ENCODE measurements at places on chromosomes 7 and 10.

DNA sequence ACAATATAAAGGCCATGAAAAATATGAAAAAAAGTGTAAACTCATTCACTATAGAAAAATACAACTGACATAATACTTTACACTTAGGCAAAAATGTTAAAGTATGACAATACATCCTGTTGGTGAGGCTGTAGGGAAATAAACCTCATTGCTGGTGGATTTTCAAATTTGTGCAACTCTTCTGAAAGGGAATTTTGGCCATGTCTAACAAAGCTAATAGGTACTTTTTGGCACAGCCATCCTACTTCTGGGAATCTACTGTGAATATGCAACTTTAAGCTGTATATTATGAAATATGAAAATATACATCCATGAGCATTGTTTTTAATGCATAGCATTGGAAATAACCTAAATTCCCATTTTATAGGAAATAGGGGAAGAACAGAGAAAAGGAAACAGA, 13.4 kb upstream of the COA1 start:
- peak; percentile 81 for DNase-seq

DNA sequence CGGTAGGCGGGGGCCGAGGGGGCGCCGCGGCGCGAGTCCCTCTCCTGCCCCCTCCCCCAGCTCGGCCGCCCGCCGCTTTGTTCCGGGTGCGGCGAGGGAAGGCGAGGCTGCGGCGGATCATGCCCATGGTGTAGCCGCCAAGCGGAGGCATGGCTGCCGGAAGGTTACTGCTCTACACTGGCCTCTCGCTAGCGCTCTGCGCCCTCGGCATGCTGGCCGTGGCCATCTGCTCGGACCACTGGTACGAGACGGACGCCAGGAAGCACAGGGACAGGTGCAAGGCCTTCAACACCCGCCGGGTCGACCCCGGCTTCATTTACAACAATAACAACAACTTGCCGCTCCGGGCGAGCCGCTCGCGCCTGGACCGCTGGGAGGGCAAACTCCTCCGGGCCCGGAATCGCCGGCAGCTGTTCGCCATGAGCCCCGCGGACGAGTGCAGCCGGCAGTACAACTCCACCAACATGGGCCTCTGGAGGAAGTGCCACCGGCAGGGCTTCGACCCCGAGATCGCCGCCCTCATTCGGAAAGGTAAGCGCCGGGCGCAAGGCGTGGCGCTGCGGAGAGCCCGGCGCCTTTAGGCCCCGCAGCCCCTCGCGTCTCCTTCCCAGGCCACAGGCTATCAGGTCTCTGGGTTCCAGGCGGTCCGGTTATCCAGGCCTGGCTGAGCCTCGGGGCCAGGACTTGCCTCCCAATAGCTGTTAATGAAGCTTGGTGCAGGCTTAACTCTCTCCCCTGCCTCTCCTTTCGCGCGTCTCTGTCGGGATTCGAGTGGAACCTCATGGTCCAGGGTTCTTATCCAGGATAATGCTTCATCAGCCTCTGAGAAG, 513 bp downstream of the TMEM178B start:
- no peak for DNase-seq

GRCh38 chr10:1858048-1858447, 120.7 kb upstream of the ADARB2 start:
- DNase-seq = no peak

GRCh38 chr7:19747740-19748339, 25.6 kb downstream of the TMEM196 start:
- DNase-seq = peak; percentile 12

DNA sequence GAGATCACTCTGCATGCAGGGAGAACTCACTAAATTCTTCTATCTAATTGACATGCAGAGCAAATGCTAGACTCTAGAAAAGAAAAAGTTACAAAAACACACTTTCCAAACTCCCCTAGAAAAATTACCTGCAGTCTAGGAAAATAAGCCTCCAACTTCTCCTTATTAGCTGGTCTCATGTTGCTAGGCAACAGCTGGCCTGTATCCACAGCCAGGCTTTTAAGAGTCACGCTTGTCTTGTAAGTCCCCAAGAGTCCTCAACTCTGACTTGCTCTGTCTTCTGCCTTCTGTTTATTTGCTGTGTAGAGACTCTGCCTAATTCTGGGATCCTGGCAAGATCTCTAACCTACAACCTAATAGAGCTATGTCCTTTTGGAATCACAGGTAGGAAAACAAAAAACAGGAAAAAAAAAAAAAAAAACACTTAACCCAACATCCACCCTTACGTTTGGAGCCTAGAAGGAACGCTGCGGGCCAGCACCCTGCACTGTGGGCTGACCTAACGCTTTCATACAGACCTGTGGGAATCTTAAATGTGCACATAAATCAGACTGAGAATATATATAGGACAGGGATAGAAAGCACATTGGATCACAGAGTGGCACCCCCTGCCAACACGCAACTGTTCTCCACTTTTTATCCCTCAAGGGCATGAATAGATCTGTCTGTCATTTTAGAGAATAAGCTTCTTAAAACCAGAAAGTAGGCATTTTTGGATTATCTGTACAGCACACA, 117.0 kb upstream of the PTPRZ1 start:
- DNase-seq = no peak

- no peak for DNase-seq
Observed at GRCh38 chr10:11354823-11355222, 256.6 kb downstream of the USP6NL start.

DNA sequence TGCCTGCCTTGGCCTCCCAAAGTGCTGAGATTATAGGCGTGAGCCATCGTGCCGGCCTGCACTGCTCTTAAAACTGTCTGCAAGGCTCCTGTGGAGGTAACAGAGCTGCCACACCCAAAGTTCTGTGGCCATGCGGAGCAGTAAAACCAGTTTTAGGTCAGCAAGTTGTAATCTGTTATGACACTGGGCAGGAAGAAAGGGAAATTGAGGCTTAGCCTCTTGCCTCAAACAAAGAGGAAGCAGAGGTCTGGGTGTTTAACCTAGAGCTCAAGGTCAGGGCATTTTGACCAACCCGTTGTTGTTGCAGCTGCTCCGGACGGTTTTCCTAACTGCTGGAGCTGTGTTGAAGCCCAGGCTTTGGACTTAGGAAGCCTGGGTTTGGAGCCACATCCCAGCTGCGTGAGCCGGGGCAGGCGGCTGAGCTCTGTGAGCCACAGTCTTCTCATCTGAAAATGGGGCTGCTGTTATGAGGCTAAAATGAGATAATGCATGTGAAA, 7.4 kb upstream of the RRP12 start:
- peak; percentile 65 for DNase-seq

- DNase-seq = no peak
Observed at GRCh38 chr7:39164887-39165286, 187.2 kb downstream of the POU6F2 start.

DNA sequence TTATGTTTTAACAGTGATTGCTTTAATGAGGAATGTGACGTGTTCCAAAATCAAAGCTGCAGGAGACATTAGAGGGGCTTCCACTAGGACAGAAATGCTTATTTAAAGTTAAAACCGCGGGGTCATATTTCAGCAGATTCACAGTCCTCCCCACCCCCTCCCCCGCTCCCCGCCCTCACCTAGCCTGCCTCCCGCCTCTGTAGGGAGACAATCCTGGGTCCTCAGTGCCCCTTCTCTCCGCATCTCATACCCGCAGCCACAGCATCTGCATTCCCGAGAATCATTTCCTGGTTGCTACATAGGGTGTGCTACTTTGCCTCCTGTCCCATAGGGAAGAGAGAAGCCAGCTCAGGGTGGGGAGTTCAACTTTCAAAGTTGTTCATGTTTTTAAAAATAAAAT, 3.1 kb upstream of the DRGX start:
- no peak for DNase-seq

- no peak for DNase-seq
Observed at GRCh38 chr7:36473454-36474282, 84.0 kb downstream of the ANLN start.

GRCh38 chr7:146216396-146217041, 99.9 kb downstream of the CNTNAP2 start:
- DNase-seq = no peak

- no peak for DNase-seq
Observed at GRCh38 chr7:39536951-39537350, 29.3 kb upstream of the YAE1 start.

GRCh38 chr10:3782146-3782450, 2.9 kb downstream of the KLF6 start:
- DNase-seq = no peak

DNA sequence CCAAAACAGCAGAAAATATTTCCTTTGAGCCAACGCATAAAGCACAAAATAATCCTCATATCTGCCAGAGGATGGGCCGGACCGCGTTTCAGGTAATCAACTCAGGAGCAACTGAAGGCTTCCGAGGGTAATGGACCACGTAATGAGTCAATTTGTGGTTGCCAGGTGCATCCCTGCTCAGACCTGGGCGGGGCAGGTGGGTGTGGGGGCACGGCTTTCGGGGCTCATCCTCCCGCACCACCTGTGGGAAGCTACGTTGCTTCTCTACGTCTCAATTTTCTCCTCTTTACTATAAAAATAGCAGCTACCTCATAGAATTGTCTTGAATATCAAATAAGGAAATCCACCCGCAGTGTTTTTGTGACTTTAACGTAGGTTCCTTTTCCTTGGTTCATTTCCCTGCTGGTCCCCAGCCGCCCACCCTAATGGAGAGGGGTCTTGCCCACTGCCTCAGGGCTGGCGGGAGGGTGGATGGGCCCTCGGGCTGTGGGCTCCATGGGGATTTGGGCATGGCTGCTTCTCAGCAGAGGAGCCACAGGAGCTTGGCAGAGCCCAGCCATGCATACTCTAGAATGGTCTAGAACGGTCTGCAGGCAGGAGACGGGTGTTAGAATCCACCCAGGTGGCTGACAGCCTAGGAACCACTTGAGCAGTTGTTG, 324.7 kb downstream of the ADARB2 start:
- no peak for DNase-seq

- no peak for DNase-seq
Observed at GRCh38 chr10:108970016-108970415, 953.3 kb downstream of the XPNPEP1 start.

GRCh38 chr10:110643035-110643652, 992 bp upstream of the RBM20 start:
- no peak for DNase-seq

GRCh38 chr10:44105696-44106095, 279.2 kb downstream of the CXCL12 start:
- no peak for DNase-seq

DNA sequence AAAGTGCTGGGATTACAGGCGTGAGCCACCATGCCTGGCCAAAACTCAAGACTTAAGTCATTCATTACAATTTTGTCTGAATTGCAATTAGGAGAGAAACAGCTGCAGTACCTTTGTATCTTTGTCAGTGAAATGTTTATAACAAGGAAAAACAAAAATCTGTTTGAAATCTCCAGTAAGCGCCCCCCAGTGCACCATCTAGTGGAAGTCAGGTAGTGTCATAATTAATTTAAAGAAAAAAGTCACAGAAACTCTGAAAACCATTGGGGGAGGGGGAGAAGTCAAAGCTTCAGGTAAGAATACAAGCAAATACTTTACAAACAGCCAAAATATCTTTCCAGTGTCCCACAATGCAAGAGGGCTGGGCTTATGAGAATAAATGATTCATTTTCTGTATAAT, 2.8 kb downstream of the MPP7 start:
- DNase-seq = no peak

DNA sequence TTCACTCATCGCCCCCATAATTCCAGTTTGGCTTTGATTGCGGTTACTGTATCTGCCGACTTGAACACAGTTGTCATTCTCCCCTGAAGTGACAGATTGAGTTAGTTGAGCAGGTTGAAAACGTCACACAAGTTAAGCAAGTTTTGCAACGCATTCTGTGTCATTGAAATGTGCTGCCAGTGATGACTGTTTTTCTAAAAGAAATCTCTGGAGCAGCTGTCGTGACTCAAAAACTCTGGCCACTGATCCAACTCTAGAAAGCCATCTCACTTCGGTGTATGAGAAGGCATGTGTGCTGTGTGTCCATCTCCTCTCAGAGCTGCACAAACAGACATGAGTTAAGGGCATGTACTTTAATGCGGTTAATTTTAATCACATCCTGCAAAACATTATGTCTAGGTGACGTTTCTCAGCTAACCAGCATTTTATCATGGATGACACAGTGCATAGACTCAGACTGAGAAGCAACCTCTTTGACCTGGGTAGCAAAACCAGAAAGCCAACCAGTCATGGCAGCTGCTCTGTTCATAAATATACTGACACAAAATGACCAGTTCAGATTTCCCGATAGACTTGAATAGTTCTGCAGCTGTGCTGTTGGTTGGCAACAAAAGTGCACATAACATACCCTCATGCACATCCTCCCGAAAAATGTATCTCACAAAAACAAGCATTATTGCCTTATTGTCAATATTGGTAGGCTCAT, 69.3 kb downstream of the CSTF2T start:
- no peak for DNase-seq

DNA sequence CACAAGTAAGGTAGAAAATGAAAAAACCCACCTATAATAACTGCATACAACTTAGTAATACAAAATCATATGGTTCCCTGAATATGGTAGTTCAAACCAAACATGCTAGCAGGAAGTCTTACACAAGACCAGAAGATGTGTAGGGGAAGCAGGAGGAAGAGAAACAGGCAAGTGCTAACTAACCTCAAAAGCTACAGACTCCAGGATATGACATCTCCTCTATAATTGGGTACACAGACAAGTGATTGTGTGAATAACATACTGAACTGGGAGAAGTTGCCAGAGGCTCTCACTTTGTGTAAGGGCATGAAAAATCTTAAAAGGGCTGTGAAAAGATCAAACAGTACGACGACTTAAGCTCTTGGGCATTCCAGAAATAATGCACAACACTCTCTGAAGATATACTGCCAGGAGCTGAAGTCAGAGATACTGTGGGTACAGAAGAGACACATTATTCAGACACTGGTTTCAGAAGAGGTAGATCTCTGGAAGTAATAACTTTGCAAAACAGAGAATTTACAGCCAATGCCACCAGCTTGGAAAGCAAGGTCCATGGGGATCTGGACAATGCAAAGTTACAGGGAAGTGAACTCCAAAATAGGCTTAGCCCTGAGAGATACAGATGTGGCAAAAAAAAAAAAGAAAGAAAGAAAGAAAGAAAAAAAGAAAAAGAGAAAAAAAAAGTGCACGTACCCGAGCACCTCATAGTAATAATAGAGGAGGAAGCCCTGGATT, 767.2 kb downstream of the TNS3 start:
- DNase-seq = no peak

DNA sequence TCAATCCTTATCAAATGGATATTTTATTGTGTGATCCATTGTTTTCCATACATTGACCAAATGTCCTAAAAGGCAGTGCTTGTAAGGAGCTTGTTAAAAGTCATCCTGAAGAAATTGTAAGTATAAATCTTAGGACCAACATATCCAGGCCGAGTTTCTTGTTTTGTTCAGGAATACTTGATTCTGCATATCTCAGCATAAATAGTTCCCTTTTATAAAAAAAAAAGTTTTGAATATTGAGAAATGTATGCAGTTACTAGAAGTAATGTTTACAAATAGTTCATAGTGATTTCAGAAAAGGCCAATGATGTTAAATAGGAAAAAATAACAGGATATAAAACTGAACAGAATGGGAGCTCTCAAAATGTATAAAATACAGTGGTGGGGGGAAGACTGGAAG, 6.6 kb downstream of the GRID1 start:
- peak; percentile 37 for DNase-seq

Data from inflammatory macrophage treated with lipopolysaccharide for 1 hour (primary cell).